ENCODE measurements at places on chromosomes 11 and 22. TPM values are rescaled to one million over a fixed set of nuclear protein-coding genes. Genes with fewer than 3 reads are reported as not detected.

The MS4A14 gene
- total RNA-seq, result not detected

- DNase-seq, result peak; percentile 90
Observed at GRCh38 chr11:107928046-107928766, at the start of gene RAB39A. TSS of gene RAB39A (plus strand) at chr11:107928448. CDS start at chr11:107928569, 121 bp downstream.

DNA sequence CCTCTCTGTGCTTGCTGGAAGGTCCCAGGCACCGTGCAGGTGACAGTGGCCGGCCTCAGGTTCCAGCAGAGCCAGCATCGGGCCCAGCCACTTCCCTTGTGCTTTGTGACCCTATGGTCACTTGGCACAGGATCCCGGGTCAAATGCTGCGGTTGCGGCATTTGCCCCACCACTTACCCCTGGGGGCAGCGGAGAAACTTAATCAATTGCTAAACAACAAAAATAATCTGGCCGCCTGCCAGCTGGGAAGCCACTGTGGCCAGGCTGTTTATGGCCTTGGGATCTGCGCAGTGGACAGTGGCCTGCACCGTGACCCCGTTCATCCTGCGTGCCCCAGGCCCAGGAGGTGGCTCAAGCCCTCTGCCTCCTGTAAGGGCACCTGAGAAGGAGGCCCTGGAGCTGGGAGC, 65.0 kb downstream of the LRP5 start:
- DNase-seq, result no peak

DNA sequence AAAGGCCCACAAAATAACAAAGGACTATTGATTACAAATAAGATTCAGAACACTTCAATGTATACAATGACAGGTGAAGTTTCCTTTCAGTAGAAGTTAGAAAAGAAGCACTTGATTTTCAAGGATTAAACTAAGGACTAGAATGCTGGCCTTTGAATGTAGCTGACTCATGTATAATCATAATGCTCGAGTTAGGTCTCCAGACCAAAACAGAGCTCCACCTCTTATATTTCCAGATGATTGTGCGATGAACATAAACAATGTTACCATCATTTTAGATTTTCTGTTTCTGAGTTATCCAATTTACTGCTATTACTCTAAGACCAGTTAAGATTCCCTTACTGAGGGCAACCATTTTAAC, 40.4 kb upstream of the RAPSN start:
- DNase-seq, result no peak

The FJX1 gene
- total RNA-seq, result not detected

DNA sequence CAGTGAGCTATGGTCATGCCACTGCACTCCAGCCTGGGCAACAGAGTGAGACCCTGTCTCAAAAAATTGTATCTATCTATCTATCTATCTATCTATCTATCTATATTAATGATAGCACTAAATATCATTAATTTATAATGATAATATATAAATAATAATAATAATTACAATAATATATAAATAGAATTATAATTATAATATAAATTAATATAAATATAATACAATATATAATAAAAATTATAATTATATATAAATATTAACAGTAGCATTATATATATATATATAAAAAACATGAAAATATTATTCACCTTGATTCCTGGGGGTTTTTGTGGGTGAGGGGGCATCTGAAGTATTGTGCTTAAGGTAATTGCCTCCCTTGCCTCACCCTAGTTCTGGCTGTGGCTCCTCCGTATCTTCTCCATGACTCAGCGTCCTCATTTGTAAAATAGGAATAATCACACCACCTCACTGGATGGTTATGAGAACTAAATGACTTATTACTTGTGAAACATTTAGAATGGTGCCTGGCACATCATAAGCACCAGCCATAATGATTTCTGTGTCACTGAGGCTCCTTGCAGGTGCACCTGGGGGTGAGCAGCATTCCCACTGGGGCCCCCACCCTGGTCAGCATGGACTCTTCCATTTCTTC, 18.8 kb downstream of the RASD2 start:
- no peak for DNase-seq

- no peak for DNase-seq
Observed at GRCh38 chr11:44268614-44269080, 41.3 kb downstream of the ALX4 start.

The TMEM191C gene
- total RNA-seq, result 4.1 TPM

DNA sequence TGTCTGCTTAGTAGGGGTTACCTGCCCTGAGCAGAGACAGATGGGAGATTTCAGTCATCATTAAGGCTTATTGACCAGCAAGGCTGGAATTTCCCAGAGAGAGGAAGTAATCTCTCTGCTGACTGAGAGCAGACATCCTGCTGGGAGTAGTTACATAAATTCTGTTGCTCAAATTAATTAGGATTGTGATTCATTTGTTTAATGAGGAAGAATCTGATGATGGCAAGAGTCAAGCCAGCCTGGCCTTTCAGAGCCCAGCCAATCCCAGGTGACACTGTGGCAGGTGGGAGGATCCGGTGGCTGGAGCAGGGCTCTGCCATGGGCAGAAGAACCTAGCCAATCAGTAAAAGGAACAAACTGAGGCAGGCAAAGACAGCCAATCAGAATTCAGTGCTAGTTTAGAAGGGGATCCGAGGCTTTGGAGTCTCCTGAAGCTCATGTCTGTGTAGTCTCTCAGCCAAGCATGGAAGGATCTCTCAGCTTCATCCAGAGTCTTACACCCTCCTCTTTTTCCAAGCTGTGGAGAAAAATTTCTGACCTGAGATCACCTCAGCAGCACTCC, 61.2 kb upstream of the CHST1 start:
- no peak for DNase-seq

- DNase-seq, result no peak
Observed at GRCh38 chr11:43503417-43503816, 144.7 kb downstream of the TTC17 start.

GRCh38 chr11:99238401-99238800, 217.7 kb downstream of the CNTN5 start:
- DNase-seq, result no peak

DNA sequence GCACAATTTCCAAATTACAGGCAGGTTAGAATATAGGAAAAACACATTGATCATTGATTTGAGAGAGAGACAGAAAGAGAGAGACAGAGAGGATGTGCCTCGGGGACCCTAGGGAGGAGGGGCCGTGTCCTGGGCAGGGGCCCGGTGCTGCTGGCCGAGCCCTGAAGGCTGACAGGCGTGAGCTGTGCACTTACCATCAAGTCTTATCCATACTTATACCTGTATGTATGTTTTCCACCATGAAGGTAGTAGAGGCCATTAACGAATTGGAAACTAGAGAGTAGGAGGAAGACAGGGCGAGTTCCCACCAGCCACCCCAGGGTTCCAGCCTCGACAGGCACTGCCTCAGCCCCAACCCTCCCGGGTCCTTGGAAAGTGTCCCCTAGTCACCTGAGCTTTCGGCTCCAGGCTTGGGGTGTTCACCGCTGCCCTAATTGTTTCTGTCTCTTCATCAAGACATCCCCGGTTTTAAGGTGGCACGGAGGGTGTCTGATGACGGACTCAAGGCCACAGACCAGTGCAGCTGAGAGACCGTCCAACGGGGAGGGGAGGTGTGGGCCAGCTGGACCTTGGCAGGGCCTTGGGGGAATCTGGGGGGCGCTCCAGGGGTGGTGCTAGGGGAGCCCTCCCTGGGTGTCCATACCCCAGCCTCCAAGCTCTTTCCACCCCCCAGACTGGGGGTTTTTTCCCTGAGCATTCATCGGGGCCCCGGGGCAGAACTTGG, 431.3 kb downstream of the TBC1D22A start:
- no peak for DNase-seq

The KRTAP5-11 gene
- total RNA-seq, result not detected
